ENCODE measurements at places on chromosomes 12 and 14.

DNA sequence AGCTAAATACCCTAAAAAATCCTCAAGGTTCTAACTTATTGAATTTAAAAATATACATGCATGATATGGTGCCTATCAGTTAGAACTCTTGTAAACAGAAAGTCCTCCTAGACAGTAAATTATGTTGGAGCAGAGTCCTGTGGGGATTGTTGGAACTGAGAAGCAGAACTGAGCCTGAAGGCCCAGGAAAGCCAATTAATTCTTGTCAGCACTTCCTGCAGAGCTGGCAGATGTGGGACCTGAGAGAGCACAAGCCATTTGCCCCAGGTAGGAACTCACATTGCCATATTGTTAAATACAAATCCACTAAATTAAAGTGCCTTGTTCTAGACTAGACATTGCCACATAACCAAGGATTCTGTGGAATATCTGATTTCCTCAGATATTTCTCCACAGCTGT lies 117.1 kb downstream of the RTN1 start:
- DNase-seq, result no peak

DNA sequence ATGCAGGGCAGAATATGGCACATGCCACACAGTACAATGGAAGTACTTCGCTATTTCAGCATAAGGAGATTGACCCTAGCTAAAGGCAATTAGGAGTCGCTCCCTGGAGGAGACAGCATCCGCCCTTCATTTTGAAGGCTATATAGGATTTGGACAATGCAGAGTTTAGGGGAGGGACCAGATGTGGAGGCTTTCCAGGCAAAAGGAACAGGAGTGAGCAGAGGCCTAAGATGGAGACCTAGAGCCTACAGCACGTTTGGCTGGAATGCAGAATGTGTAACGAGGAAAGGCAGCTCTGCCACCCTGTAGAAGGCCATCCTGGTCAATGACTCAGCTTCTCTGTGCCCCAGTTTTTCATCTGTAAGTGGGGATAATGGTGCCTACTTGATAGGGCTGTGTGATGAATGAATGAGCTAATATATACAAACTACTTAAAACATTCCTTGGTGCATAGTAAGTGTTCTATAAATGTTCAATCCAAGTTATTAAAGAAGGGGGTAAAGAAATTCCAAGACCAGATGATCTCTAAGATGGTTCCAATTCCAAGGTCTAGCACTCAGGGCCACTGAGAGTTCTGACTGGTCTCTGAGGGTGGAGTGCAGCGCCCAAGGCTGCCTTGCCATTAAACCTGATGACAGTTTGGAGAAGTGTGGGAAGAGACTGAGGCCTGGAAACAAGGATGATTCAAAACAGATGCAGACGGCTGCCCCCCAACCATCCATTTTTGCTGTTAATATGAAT lies 54.3 kb upstream of the FRMD6 start:
- no peak for DNase-seq

- DNase-seq, result no peak
Measured at GRCh38 chr12:84607170-84607819, 305.3 kb downstream of the SLC6A15 start.

- DNase-seq, result no peak
Measured at GRCh38 chr12:4933411-4933810, 23.7 kb downstream of the KCNA1 start.

DNA sequence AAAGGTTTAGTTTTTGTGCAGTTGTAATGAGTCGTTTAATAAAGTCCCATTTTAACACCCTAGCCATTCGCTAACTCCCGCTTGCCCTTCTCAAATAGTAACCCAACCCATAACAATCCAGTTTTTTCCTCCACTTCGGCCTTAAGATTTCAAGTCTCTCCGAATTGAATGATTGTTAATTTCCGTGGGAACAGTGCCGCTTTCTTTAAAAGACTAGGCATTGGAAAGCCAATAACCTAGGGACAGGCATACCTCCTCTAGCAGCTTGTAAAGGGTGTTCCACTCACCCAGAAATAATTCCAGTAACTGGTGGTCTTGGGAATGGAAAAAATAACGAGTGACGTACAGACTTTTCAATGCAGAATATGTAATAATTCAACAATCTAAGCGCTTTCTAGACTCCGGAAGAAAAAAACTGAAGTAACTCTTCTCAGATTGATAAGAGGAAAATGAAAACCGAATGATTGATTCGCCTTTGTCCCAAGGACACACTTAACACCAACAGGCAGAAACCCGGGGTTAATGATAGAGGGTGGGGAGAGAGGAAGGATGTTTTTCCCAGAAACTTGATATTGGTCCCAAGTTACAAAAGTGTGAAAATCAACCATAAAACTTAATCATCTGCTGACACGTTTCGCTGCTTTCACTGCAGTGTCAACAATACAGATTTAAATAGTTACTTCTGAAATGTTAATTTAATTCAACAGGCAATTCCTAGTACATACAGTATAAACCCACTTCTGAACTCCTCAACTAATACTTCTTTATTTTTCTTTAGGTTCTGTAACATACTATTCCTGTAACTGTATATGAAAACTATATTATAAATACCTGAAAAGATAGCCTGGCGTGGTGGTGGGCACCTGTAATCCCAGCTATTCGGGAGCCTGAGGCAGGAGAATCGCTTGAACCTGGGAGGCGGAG lies 1.0 kb upstream of the SINHCAF start:
- DNase-seq, result no peak

DNA sequence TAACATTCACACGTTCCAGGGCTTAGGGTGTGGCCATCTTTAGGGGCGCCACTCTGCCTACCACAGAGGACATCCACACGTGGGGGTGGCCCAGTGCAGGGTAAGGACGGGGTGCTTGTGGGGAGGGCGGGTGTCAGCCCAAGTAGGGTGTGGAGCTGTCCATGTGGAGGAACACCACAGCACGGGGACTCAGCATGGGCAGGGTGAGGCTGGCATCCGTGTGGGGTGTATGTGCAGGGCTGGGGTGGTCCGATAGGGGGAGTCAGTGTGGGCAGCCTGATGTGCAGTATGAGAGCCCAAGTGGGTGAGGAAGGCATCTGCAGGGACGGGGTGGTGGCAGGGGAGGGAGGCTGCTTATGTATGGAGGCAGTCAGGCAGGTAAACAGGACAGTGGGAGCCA lies 17.7 kb downstream of the PSMC1 start:
- DNase-seq, result no peak

DNA sequence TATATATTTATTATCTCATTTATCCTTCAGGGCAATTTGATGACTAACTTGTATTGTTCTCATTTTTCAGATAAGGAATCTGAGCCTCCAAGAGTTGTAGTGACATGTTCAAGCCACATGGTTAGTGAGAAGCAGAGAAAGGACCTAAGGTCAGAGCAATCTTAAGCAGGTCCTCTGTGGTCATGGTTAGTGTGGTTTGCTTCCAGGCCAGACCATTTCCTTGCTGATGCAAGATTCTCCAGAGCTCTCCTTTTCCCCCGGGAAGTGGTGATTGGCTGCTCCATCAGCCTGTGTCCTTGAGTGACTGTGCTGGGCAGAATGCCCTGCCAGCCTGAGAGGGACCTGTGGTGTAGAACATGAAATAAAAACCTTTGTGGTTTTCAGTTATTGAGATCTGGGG lies 141.3 kb downstream of the KTN1 start:
- no peak for DNase-seq

- DNase-seq, result no peak
Measured at GRCh38 chr12:107847830-107848229, 73.3 kb downstream of the ASCL4 start.

DNA sequence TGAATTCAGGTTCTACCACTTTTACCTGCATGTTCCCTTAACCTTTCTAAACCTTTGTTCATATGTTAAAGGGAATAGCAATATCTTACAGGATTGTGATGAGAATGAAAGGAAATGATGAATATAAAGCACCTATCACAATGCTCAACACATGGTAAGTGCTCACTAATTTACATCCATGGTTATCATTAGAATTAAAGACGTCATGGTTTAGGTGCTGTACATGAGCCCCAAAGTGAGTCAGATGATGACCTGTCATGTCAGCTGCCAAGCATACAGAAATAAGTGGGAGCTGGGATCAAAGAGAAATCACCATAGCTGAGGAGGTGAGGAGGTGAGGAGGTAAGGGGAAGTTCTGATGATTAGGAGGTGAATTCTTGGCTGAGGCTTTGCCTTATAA lies 135.9 kb upstream of the ATP2B1 start:
- no peak for DNase-seq

DNA sequence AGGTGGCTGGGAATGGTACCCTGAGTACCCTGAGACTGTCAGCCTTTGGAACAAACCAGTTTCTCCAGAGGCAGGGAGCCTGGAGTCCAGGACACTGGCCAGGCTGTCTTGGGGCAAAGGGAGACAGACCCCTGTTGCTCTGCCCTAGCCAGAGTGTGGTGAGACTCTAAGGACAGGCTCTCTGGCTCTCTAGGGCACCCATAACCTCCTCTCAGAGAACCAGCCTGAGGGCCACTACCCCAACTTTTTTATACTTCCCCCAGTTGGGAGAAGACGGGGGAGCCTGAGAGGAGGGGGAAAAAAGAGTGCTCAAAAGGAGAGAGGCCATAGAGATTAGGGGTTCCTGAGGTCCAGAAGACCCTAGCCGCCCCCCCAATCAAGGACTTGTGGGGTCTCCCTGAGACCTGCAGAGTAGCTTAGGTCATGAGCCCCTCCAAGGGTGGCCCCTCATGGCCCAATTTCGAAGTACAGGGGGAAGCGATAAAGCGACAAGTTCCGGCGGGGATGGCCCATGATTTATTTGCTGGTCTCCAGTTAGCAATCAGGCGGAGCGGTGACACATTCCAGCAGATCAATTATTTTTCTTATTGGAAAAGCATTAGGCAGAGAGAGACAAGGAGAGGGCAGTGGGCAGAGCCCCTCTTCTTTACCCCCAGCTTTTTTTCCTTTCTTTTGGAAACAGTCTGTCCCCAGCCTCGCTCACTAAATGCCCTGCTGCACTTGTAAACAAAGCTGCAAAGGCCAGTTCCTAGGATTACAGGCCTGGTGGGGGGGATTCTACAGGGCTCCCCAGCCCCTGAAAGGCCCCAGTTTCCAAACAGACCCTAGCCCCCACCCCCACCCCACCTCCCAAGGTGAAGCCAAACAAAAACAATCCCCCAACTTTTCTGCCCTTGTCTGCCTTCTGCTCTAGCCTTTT lies 1.5 kb downstream of the HOXC8 start:
- DNase-seq, result no peak

DNA sequence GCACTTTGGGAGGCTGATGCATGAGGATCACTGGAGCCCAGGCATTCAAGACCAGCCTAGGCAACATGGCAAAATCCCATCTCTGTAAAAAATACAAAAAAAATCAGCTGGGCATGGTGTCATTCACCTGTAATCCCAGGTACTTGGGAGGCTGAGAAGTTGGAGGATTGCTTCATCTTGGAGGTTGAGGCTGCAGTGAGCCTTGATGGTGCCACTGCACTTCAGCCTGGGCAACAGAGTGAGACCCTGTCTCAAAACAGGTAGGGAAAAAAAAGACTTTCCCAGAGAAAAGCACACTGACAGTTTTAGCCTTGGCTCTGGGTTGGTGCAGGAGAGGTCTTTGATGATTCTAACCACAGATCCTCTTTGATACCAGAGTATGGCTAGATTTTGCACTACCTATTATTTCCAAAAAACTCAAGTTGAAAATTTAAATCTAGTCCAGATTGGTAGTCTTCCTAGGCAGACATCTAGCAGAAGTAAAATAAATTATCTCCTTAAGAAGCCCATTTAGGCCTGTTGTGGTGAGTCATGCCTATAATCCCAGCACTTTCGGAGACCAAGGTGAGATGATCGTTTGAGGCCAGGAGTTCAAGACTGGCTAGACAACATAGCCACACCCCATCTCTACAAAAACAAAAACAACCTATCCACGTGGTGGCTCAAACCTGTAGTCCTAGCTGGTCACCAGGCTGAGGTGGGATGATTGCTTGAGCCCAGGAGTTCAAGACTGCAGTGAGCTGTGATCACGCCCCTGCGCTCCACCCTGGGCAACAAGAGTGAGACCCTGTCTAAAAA lies 18.6 kb downstream of the LARP4 start:
- DNase-seq, result no peak

GRCh38 chr12:65787056-65787865 lies 37.0 kb upstream of the HMGA2 start:
- DNase-seq, result no peak

GRCh38 chr14:69152181-69152901 lies 578 bp downstream of the DCAF5 start:
- DNase-seq, result no peak

DNA sequence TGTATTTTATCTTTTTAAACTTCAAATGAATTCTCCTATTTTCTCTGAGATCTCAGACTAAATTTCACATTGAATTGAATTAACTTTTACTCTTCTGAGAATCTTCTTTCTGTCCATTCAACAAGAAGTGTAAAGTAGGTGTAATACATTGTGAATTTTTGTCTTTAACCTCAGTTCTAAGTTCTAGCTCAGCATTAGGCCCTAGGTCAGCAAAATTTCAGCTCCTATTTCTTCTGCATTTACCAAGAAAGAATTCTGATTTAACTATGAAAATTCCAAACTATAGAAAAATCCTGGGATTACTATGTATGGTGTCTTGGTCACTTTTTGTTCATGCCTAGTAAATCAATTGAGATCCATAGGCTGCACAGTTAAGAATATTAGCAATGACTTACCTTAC lies 110.9 kb upstream of the MYF6 start:
- no peak for DNase-seq

DNA sequence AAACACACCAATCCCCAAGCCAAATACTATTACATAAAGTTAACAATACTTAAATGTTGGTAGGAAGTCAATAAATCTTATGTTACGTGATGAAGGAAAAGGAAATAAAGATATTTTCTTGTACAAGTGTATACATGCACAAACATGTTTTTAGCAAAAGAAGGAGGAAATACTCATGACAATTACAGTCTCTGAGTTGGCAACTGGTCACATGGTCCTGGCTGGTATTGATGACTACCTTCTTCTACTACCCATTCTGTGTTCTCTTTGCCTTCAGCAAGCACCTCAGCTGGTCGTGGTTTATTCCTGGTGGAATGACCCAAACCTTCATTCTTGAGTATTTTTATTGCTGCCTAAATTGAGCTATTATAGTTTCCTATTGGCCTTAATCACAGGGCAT lies 84.8 kb downstream of the PLBD1 start:
- DNase-seq, result no peak

- no peak for DNase-seq
Measured at GRCh38 chr14:28097585-28097984, 669.0 kb upstream of the FOXG1 start.

DNA sequence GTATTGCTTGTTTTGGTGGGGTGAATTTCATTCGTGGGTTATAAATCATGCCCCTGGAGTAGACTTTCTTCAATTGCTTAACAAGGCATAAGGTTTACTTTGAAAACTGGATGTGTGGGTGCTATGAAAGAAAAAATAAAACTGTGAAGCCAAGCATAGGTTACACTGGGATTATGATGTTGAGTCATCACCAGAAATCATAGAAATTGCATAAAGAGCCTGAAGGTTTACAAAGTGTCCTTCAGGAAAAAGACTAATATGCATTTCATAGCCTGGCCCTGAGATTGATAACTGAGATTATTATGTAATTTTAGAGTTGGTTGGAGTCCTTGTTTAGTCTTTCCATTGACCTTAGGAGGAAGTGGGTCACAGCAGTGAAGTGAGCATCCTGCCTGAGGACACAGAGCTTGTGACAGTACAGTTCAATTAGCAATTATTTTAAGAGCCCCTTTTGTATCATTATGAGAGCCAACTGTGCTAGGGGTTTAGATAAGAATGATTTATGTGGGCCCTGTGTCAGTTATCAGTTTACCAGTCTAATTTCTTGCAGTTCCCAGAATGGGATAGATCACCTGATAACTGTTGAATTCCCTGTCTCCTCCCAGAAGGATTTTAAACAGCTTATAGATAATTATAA lies 13.6 kb downstream of the LRRK2 start:
- no peak for DNase-seq

All from NCI-H1436 treated with DMSO at 0.1 percent for 48 hours (cell line).